A172 (cell line): ENCODE measurements at places on chromosomes 6 and 20.

DNA sequence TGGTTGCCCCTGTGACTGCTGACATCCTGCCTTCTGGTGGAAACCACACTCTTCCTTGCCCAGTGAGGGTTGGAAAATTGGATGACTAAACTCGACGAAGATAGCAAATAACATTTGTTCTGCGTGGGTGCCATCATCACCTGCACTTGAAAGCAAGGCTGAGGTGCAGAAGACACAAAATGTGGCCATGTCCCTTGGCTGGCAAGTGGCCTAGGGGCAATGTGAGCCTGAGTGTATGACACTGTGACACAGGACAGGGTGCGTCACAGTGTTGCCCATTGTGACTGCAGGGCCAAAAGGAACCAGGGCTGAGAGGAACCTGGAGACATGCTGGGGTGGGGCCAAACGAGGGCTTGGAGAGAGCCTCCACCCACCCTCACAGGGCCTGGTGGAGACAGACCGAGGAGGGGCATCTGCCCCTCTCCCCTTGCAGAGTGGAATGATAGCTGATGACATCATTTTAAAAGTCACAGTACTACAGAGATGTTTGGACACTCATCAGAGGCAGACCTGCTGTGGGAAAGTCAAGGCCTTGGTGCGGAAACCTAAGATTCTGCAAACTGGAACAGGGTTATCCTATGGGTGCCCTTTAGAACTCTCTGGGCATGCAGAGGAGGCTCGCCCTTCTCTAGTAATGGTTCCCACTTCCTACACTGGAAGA, 12.8 kb upstream of the HLA-F start:
- no peak for DNase-seq

DNA sequence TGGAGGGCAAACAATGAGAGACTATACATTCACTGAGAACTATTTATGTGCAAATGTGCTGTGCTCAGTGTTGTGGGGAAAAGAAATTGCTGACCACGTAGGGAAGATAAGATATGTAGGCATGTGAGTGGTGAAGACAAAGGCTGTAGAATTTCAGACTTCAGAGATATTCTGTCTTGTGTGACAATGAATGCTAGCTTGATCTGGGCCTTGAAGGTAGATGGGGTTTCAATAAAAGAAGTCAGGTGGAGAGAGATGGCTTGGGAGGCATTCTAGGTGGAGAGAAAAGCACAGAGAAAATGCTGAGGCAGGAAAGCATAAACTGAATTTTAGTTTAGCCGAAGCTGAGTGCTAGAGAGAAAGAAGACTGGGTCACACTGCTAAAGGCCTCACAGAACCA, 56.8 kb upstream of the EEF1A1 start:
- DNase-seq: no peak

DNA sequence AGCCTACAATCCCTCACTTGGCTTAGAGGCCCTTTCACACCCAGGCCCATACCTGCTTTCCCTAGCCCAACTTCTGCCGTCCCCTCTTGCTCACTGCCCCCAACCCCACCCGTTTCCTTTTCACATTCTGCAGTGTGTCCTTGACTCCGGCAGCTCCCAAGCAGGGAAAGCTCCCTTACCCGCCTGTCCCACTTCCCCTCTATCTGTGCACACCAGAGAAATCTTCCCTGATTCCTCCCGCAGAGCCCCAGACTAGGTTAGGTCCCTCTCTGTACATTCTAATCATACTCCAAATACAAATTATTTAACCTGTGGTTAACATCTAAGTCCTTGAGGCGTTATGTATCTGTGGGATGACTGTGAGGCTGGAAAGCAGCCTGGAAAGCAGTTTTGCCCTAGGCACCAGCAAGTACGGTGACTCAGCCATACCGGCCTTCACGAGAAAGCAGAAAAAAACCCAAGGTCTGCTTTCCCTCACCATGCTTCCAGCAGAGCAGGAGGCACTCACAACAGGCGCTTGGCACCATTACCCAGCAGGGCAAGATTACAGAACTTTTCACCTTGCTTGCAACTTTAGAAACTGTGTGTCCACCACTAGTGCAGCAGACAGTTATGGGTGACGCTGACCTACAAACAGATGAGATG, 22.3 kb downstream of the ELOVL5 start:
- peak; percentile 93 for DNase-seq

DNA sequence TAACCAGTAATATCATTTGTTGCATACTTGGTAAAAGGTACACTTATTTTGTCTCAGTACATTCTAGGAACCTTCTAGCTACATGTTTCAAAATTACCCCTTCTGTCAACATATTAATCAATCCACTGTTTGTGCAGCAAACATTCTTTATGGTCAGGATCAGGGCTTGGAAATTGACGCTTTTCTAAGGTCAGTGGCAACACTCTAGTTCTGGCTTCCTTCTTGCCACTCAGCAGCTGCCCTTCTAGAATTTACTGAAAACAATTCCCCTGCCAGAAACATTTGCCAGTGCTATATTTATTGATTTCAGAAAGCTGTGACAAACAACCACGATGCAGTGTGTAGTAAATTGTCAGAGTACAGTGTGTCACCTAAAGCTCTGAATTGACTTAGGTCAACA, 84.7 kb upstream of the FBXL4 start:
- no peak for DNase-seq

DNA sequence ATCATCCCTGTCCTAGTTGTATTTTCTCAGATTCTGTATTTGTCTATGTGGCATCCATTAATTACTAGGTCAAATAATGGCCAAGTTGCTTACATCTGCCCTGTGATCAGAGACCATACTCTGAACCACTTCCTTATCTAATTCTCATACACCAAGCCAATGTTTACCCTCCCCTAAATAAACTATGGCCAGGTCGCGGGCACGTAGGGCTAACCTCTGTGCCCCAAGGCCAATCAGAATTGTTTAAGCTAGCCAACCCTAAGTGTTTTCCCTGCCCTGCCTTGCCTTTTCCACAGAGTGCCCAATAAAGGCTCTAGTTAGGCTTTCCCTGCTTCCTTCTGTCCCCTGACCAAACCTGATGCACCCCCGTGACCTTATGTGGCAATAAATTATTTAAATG, 2.8 kb upstream of the CALHM4 start:
- no peak for DNase-seq
